ENCODE measurements at places on chromosomes 1 and 21.

DNA sequence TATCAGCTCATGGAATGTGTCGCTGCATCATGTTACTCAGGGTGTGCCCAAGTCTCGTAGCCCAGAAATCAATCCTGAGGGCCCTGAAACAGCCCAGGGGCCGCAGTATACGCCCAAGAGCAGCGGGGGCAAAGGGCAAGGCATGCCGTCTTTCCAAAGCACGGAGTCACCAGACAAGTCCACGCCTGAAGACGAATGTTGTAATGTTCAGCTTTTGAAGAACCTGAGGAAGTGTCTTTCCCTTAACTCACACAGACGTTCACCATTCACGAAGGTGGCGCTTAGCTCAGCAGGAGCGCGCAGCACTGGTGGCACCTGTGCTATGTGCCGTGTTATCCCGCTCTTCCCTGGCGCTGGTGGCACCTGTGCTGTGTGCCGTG lies 18.8 kb upstream of the PWP2 start:
- no peak for DNase-seq

GRCh38 chr1:194339471-194339870 lies 1153.1 kb upstream of the B3GALT2 start:
- no peak for DNase-seq

DNA sequence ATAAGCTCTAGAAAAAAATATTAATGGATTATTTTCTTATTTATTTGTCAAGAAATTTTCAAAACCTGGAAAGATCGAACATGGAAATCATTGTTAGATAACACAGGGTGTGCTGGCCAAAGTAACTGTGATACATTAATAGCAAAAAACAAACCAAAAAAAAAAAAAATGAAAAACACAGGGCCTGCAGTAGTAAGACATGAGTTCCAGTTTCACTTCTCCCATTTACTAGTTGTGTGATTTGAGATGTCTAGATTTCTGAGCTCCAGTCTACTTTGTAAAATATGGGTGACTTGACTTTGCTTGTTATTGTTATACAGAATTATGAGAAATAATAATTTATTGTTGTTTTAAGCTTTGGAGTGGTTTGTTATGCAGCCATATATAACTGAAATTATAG lies 13.6 kb downstream of the FAM177B start:
- DNase-seq, result no peak

- DNase-seq, result no peak
These were observed 11.6 kb downstream of the STYXL2 start for GRCh38 chr1:167105271-167106118.
